ENCODE measurements at places on chromosomes 4 and X.

- no peak for DNase-seq
These were observed 5.7 kb upstream of the SORCS2 start for GRCh38 chr4:7186516-7187167.

- DNase-seq: no peak
These were observed 33.9 kb downstream of the PDK3 start for GRCh38 chrX:24498975-24499374.

DNA sequence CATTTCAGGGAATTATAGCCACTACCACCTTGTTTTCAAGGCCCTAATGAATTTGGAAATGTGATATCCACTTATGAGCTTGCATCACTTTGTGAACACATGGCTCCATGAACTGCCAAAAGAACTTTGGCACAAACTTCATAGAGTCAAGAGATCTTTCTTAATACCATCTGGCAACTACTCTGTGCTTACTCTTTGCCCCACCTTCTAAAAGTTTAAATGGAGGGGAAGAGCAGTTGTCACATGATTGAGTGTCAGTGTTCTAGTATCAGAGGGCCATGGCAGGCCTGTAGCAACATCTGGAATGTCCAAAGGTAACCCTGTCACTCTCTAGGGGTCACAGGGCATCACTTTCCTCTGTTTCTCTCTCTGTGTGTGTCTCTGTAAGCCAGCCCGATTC lies 2.6 kb upstream of the ADH1B start:
- DNase-seq: no peak

GRCh38 chr4:51870441-51871188 lies 27.7 kb downstream of the DCUN1D4 start:
- DNase-seq: no peak

DNA sequence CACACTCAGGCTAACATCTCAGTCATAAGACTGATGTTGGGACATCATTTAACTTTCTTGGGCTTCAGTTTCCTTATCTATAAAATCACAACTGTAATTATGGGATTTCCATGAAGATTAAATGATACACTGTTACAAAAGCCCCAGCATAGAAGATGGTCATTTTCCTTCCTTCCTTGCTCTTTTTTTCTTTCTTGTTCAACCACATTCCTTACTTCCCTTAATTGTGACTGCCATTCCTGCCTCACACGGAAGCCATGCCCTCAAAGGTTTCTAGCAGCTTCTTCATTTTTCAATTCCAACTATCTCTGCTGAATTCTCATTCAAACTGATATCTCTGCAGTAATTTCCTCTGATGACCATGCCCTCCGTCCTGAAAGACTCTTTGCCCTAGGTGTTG lies 311.8 kb downstream of the PPP3CA start:
- DNase-seq: no peak

DNA sequence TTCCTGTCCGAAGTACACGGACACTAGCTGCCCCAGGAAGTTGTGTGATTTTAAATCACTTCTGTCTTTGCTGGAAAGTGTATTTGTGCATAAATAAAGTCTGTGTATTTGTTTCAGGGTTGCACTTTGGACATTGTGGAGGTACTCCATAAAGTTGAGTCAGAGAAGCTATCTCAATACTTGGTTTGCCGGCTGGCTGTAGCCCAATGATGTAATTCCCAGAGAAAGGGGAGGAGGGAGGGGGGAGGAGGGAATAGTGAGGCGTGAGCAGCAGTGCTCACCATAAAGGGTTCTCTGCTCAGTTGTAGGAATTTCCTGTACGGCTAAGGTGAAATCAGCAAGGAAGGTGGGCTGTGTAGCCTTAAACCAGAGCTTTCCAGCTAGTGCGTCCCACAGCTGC lies 7.5 kb downstream of the APEX2 start:
- no peak for DNase-seq

DNA sequence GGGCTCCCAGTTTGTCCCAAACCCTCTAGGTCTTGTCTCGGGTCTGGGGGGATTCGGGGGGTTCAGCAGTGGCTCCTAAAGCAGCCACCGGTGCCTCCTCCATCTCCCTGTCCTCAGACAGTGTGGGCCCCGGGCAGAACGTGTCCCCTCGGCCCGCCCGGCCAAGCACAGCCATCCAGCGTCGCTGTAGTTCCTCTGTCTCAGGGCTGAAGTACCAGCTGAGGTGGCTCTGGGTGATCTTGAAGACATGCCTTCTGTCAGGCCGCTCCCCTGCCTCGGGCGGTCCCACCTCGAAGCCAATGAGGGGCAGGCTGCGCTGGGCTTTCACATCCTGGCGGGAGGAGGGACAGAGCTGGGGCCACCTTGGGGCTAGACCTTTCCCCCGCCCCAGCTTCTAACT lies 5.9 kb downstream of the TSR2 start:
- DNase-seq: no peak

- DNase-seq: no peak
These were observed 33.3 kb upstream of the MAML3 start for GRCh38 chr4:140187316-140187695.

- DNase-seq: no peak
These were observed 69.9 kb upstream of the NRK start for GRCh38 chrX:105752338-105752956.

DNA sequence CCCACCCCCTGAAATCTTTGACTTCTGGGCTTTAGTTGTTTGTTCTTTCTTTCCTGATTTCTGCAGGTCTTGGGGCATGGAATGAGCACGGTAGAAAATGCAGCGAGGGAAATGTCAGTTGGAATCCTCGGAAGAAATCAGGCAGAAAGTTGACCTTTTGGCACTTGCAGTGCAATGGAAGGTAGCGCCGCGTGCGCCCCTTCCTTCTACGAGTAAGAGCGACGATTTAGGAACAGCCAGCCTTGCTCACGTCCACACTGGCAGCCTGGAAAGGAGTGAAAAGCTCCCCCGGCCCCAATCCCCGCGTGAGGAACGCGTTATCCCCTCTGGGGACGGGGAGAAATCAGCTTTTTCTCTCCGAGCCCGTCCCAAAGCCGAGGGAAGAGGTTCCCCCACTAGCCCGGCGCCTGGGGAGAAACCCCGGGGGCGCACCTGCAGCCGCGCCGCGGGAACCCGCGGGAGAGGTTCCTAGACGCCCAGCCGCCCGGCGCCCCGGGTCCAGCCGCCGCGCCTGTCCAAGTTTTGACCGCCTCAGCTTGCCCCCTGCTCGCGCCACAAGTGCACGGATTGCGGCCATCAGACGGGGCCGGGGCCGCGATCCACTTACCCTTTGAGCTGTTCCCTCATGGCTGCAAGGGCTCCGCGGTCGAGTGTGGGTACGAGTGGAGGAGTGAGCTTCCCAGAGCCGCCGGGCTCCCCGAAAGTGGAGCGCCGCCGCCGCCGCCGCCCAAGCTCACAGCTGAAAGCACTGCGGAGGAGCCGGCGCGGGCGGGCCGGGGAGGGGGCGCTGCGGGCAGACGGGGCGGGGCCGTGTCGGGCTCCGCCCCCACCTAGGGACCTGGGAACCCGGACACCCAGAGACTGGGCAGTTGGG lies 194.6 kb upstream of the FTHL17 start:
- no peak for DNase-seq

- DNase-seq: no peak
These were observed 2.4 kb downstream of the MID1 start for GRCh38 chrX:10617999-10618351.

- no peak for DNase-seq
These were observed 100.8 kb upstream of the USP38 start for GRCh38 chr4:143083756-143084472.

- no peak for DNase-seq
These were observed 2.5 kb downstream of the ADD1 start for GRCh38 chr4:2846172-2846571.

DNA sequence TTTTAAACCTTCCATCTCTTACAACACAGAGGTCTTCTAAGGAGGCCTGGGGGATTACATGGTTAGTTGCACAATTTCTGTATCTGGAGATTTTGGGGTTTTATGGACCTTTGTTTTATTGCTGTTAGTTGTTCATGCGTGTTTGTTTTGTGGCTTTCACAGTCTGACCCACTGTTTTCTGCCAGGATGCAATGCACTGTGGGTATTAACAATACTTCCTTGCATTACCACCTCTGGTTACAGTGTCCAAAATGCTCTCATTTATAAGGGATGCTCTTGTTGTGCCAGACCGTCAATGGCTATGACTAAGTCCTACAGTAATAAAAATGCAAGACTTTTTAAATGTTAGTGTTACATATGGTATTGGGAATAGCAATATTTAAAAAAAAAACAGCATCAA lies 730.2 kb downstream of the KCTD8 start:
- no peak for DNase-seq

GRCh38 chr4:138223231-138223910 lies 18.8 kb downstream of the SLC7A11 start:
- no peak for DNase-seq

DNA sequence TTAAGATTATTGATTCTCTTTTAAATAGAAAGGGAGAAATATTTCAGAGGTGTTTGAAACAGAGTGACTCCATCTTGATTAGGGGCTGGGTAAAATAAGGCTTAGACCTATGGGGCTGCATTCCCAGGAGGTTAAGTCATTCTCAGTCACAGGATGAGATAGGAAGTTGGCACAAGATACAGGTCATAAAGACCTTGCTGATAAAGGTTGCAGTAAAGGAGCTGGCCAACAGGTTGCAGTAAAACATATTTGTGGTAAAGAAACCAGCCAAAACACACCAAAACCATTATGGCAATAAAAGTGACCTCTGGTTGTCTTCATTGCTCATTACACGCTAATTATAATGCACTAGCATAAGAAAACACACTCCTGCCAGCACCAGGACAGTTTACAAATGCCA lies 165.0 kb downstream of the SPIN4 start:
- DNase-seq: no peak

DNA sequence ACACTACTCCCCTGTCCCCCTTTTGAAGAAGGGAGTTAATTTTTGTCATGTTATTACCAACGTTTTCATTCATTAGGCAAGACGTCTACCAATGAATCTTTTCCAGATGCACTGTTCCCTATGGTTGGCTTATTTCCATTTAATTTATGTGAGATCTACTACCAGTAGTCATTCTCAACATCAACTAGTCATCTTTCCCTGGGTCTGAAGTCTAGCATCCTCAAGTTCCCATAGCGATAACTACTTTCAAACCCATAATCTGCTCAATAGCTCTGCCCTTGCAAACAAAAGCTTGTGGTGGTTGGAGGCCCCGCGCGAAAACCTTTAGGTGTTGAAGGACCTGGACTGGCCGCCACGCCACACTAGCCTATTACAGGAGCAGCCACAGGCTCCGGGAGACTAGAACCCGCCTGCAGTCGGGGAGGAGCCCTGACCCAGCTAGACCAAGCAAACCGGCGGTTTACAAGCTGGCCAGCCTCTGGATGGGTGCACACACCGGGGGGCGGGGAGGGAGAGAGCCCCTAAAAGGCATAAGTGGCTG lies 746 bp downstream of the PPAT start:
- DNase-seq: no peak

- no peak for DNase-seq
These were observed 46.9 kb upstream of the TLL1 start for GRCh38 chr4:165826166-165826565.

GRCh38 chr4:70511365-70511764 lies 7.0 kb upstream of the AMTN start:
- no peak for DNase-seq

- DNase-seq: no peak
These were observed 104.9 kb downstream of the ARHGAP10 start for GRCh38 chr4:147836807-147837206.

DNA sequence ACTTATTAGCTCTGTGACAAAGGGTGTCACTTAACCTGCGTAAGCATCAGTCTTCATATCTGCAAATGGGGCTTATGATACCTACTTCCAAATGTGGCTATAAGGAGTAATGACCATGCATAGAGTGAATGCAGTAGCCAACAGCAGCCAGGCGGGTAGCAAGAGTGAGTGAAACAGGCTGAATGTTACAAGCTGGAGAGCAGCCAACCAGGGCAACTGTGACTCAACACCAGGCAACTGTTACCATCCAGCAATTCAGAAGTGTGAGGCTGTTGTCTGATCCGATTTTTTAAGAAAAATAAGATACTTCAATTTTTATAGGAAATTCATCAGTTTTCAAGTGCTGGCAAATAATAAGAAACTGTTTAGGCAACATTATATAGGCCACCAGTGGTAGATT lies 270.2 kb upstream of the TAPT1 start:
- DNase-seq: no peak

GRCh38 chr4:100988876-100989275 lies 358.4 kb downstream of the PPP3CA start:
- no peak for DNase-seq

- no peak for DNase-seq
These were observed 148.0 kb downstream of the EMCN start for GRCh38 chr4:100369871-100370270.

DNA sequence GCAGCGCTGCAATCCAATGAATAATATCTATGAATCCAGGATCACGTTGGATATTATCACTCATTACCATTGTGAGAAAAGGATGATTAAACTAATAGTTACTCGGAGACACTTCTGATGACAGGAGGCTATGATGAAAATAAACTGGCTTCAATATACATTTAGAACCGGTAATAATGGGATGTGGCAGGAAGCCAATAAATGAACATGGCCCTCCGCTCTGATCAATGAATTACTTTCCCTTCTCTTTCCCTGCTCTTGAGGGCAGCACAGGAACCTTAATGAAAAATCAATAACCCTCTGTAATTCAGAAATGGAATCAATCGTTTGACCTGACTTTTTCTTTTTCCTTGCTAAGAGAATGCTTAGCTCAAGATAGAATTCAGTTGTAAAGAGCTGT lies 103.9 kb upstream of the PAQR3 start:
- no peak for DNase-seq

- no peak for DNase-seq
These were observed 2.7 kb downstream of the LIMCH1 start for GRCh38 chr4:41540687-41541086.

DNA sequence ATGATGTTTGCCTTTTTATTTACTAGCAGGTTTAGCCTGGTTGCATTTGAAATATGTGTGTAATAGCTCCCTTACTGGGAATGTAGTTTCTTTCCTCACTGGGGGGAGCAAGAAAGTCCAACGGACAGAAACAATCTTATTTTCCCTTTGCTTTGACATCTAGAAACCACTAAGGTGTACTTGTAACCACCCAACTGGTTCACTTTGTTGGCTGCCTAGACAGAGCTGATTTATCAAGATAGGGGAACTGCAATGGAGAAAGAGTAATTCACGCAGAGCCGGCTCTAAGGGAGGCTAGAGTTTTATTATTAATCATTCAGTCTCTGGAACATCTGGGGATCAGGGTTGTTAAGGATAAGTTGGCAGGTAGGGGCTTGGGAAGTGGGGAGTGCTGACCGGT lies 30.3 kb downstream of the XG start:
- no peak for DNase-seq

DNA sequence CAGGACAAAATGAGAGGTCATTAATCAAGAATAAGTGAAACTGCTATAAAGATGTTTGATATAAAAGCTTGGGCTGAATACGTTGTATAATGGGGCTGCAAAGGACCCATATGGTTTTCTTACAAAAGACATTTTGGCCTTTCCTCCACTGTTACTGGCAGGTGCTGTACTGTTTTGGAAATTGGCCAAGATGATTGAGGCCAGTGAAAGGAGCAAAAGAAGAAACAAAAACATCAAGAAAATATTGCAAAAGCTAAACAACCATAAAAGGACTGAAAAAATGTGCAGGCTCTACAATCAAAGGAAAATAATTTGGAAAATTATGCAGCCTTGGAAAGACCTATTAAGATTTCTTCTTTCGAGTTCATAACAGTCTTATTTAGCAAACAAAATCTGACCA lies 222.2 kb upstream of the PPP1R2C start:
- DNase-seq: no peak

All from hippocampal formation (tissue), 2 donors.